ENCODE measurements at places on chromosomes 6 and 20. TPM values are rescaled to one million over a fixed set of nuclear protein-coding genes. Genes with fewer than 3 reads are reported as not detected.

DNA sequence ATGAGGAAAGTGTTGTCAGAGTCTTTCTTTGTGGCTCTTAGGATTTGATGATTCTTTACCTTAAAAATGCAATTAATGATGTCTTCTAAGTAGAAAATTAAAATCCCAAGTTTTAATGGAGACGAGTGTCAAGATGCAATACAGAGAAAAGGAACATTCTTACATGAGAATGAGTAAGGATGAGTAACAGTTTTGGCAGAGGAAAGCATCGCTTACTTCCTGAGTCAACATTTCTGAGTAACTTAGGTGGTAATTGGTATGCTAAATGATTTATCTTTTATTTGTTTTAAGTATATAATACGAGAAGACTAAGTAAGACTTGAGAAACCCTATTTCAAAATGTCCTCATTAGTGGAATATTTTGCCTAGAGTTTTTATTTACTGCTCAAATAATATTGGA, 101.3 kb downstream of the RTN4IP1 start:
- no peaks in the 10 kb centered on the region for H3K27me3 ChIP-seq
- DNase-seq, result no peak
- no peaks in the 10 kb centered on the region for H3K36me3 ChIP-seq
- 0 out of 2 replicates have a peak, but pooled peaks cover 4% of the 10 kb centered on the region for H3K4me1 ChIP-seq

The TLDC2 gene
- 0.16 TPM for polyA plus RNA-seq

The SCUBE3 gene
- polyA plus RNA-seq, result 0.39 TPM

GRCh38 chr20:10954137-10954840, 280.5 kb upstream of the JAG1 start:
- H3K27ac ChIP-seq, result no peak overlapping the region
- no peaks in the 10 kb centered on the region for H3K27me3 ChIP-seq
- H3K4me3 ChIP-seq, result no peak overlapping the region

DNA sequence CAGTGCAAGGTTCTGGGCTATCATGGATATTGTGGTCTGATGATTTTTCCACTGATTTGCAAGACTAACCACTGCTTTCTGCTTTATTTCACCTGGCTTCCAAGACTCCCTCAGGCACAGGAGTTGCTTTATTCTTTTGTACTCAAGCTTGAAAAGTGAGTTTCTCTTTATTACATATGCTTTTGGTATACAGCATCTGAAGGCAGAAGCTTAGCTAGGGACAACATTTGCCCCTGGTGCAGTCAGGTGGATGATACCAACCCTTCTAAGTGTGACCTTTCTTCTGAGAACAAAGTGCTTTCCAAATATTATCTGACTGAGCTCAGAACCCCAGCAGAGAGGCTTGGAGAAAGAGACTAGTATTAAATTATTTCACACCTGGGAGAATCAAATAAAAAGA, 94.0 kb upstream of the PHACTR1 start:
- no peaks in the 10 kb centered on the region for H3K4me1 ChIP-seq
- H3K27ac ChIP-seq, result no peak overlapping the region
- no peaks in the 10 kb centered on the region for H3K36me3 ChIP-seq
- no peaks in the 10 kb centered on the region for H3K27me3 ChIP-seq
